ENCODE measurements at places on chromosomes 11 and 22.

DNA sequence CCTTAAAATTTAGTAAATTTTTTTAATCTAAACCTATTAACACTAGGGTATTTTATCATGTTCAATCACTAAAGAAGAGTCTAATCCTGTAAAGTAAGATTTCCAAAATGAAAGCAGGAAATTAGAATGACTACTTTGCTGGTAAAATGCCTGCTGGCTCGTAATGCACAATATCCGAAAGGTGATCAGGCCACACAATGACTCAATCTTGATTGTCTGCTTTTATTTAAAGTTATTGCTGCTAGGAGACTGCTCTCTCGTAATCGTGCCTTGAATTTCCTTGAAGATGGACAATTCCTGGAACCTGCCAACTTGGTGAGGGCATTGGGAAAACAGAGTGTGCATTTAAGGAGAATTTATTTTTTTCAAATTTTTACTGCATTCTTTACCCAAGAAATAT is 1786.5 kb upstream of the RAG2 start:
- H3K36me3 ChIP-seq = no peaks in the 10 kb centered on the region
- no peak overlapping the region for H3K4me3 ChIP-seq
- H3K27me3 ChIP-seq = no peaks in the 10 kb centered on the region
- H3K4me1 ChIP-seq = no peaks in the 10 kb centered on the region

DNA sequence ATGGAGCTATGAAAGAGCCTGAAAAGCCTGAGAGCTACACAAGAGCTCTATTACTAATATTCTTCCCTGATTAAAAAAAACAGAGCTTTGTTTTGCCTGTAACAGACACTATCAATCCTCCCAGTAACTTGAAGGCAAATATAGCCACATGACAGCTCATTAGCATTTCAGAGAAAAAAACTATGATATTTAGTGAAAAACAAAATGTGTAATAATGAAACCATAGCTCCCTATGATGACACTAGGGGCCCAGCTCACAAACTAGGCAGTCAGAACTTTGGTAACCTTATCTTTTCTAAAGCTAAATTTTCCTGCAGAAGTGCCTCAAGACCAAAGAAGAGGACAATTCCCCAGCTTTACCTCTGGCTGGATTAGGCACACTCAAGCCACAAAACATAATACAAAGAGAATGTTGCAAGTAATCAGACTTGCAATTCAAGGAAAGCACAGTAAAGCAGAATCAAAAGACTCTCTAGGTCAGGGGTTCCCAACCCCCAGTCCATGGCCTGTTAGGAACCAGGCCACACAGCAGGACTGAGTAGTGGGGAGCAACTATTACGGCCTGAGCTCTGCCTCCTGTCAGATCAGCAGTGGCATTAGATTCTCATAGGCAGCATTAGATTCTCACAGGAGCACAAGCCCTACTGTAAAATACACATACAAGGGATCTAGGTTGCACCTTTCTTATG is 53.3 kb downstream of the MRTFA start:
- peaks cover 5% of the 10 kb centered on the region for H3K36me3 ChIP-seq
- peaks cover 9% of the 10 kb centered on the region for H3K4me1 ChIP-seq
- H3K27me3 ChIP-seq = no peaks in the 10 kb centered on the region
- H3K4me3 ChIP-seq = no peak overlapping the region

- no peak overlapping the region for H3K27ac ChIP-seq
- no peaks in the 10 kb centered on the region for H3K4me1 ChIP-seq
Observed at GRCh38 chr11:10005955-10006525, 288.0 kb downstream of the SBF2 start.

DNA sequence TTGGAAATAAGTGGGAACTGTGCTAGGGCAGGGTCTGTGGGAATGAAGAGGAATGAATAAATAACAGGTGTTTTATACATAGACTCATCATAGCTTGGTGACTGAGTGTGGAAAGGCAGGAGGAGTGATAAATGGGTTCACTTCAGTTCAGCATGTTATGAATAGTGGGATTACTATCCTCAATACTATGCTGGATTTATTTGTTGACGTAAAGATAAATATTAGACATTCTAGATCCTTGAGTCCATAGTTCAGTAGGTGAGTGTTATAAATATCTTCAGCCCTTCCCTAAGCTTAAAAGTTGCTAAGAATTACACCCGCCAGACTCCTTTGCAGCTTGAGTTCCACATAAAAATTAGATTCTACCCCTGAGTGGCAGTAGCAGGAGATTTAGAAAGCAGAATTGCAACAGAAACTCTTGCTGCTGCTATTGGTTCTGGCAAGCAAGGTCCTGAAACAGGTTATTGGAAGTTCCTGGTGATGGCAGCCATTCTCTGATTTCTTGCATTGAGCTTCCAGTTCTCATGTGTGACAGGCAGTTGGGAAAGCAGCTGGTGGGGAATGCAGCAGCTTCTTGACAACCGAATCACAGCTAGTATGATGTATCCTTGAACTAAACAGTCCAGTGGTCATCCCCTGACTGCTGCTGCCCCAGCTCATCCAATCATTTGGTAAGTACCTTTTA is 1558.9 kb downstream of the FAM181B start:
- H3K27ac ChIP-seq = no peak overlapping the region
- no peaks in the 10 kb centered on the region for H3K4me1 ChIP-seq
- no peaks in the 10 kb centered on the region for H3K36me3 ChIP-seq
- no peak for DNase-seq
- no peaks in the 10 kb centered on the region for H3K27me3 ChIP-seq
- no peak overlapping the region for H3K4me3 ChIP-seq

DNA sequence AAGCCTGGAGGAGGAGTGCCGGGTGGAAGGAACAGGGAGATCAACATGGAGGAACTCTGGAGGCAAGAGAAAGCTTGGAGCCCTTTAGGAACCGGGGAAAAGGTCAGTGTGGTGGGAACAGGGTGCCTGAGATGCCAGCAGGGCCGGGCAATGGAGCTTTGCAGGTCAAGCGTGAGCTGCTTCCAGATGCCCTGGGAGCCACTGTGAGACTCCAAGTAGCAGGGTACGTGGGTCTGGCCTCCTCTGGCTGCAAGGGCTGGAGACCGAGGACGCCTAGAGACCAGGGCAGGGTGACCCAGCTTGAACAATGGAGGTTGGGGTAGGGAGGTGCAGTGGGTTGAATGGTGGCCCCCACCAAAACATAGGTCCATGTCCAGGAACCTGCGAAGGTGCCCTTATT is 15.6 kb upstream of the EMID1 start:
- H3K27me3 ChIP-seq = no peaks in the 10 kb centered on the region
- DNase-seq = no peak
- H3K27ac ChIP-seq = no peak overlapping the region
- H3K4me1 ChIP-seq = no peaks in the 10 kb centered on the region

DNA sequence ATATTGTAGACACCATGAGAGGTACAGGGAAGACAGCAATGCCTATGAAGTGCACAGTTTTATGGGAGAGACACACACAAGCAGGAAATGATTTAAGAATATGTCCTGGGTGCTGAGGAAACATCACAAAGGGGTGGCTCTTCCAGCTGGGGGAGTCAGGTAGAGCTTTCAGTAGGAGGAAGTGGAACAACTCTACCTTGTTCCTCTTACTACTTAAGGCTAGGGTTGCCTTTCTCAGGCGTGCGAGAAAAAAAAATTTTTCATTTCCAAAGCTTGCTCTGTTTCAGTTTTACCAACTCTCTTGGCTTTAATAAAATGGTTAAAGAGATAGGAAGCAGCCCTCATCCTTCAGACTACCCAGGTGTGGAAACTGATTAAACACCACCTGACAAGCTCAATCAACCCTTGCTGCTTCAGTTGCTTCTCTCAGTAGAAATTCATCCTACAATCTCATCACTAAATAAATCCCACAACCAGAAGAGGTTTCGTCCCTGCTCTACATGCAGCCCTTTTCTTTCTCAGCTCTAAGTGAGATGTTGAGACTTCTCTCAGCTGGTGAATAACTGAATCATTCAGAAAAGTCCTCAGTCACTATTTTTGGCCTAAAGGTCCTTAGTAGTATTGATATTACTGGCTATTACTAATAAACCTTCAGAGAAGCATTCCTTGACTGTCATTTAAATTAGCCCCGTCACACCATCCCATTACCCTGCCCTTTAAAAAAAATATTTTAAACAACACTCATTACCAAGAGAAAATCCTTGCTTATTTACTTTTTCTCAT is 5.9 kb downstream of the ABTB2 start:
- no peak for DNase-seq
- no peaks in the 10 kb centered on the region for H3K36me3 ChIP-seq
- peaks cover 13% of the 10 kb centered on the region for H3K4me1 ChIP-seq
- no peak overlapping the region for H3K4me3 ChIP-seq
- no peak overlapping the region for H3K27ac ChIP-seq
- H3K27me3 ChIP-seq = no peaks in the 10 kb centered on the region

GRCh38 chr11:115924744-115925567 is 420.7 kb upstream of the CADM1 start:
- H3K27me3 ChIP-seq = no peaks in the 10 kb centered on the region
- no peak overlapping the region for H3K4me3 ChIP-seq
- H3K27ac ChIP-seq = no peak overlapping the region
- H3K36me3 ChIP-seq = no peaks in the 10 kb centered on the region
- H3K4me1 ChIP-seq = no peaks in the 10 kb centered on the region
- DNase-seq = peak; percentile 38

DNA sequence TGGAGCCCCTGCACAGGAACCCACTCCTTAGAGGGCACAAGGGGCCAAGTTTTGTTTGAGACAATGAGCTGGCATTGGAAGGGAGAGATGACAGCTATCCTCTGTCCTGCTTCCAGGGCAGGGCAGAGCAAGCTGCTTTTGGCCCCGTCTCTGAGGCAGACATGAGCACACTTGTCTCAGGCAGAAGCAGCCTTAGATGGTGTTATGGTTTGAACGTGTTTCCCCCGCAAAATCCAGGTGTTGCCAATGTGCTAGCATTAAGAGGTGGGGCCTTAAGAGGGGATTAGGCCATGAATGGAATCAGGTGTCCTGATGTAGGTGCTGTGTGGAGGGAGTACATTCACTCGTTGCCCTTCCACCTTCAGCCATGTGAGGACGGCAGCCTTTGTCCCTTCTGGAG is 2.5 kb downstream of the TP53AIP1 start:
- H3K4me3 ChIP-seq = no peak overlapping the region
- H3K36me3 ChIP-seq = peaks cover 2% of the 10 kb centered on the region
- peak overlapping the region; percentile 92 for H3K27ac ChIP-seq
- H3K4me1 ChIP-seq = peaks cover 49% of the 10 kb centered on the region
- no peak for DNase-seq
- no peaks in the 10 kb centered on the region for H3K27me3 ChIP-seq

DNA sequence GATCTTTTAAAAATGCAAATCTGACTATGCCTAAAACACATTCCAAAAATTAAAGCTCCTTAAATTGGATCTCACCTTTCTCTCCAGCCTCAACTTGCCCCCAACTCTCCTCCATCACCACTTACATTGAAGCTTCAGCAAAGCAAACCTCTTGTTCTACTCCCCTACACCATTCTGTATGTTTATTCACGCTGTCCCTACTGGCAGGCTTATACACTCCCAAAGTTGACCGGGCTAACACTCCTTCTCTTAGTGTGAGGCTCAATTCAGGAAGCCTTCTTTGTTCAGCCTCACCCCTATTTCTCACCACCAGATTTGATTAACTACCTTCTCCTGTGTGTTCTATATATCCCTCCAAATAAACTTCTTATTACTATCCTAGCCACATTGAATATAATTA is 1.8 kb upstream of the GDPD4 start:
- no peak overlapping the region for H3K27ac ChIP-seq

DNA sequence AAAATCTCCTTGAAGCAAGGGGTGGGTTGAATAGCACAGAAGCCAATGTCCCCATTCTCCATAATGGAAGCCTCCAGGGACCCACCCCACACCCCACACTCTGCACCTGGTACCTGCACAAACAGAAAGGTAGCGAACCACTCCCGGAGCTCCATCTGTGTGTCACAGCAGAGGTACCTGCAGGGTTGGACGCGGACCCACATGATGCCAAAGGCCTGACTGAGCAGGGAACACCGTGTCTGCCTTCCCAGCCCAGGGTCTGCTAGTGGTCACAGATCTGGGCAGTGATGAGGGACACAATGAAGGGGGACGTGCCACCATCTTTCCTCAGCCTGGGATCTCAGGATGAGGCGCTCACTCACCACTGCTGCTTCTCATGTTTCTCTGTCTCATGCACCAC is 13.1 kb upstream of the PDE2A start:
- no peaks in the 10 kb centered on the region for H3K27me3 ChIP-seq
- H3K4me3 ChIP-seq = no peak overlapping the region
- DNase-seq = no peak
- H3K36me3 ChIP-seq = peaks cover 30% of the 10 kb centered on the region
